NCI-H187 treated with DMSO at 0.1 percent for 48 hours (cell line): ENCODE measurements at places on chromosomes 13 and 19.

DNA sequence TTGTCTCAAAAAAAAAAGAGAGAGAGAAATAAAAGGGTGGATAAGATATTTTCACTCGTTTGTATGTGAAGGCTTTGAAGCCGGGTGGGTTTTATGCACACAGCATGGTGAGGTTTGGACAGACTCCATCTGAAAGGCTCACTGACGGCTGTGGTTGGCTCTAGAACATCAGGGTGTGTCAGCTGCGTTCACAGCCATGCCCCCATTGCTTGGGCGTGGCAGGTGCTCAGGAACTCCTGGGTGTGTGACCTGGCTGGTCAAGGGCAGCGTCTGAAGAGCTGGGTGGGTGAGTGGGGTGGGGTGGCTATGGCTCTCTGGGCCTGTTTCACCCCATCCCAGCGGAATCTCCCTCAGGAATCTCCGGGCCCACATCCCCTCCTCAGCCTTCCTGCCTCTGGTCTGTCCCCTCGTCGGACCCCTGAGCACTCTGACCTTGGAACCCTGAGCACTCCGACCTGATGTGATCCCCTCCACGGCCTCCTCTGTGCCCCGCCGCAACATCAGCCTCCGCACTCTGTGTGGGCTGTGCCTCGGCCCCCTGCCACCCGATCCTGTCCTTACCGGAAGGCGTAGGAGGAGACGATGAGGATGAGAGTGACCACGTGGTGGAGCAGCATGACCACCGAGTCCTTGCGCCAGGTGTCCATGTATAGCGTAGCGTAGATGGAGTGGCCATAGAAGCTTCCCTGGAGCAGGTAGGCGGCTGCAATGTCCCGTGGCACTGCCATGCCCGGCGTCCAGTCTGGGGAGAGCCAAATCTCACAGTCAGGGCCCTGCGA, 12.2 kb downstream of the CERS1 start:
- DNase-seq: no peak

DNA sequence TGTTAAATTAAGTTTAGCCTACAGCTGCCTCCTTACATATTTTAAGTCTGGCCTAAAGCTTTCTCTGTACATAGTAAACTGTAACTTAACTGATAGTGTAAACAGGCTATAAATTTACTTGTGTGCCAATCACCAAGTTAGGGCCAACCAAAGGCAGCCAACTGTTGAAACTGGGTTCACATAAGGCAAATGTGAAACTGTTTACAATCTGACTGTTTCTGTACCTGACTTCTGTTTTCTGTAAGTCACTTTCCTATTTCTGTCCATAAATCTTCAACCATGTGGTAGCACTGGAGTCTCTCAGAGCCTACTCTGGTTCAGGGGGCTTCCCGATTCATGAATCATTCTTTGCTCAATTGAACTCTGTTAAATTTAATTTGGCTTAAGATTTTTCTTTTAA, 103.1 kb downstream of the RAP2A start:
- no peak for DNase-seq

GRCh38 chr13:27967203-27967735, 1.8 kb downstream of the CDX2 start:
- DNase-seq: no peak

DNA sequence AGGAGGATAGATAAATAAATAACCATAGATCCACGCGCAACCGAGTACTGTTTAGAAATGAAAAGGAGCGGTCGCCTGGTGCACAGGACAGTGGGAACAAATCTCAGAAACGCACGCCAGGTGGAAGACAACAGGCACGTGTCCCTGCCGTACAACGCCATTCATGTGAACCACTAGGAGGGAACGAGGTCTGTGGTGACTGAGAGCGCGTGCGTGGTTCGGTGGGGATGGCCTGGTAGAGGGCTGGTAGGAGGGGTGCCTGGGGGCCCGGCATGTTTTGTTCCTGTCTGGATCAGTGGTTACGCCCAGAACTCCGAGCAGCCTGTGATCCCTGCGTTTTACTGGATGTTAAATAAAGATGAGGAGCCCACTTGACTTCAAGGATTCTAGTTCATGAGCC, 111.9 kb downstream of the KDM4B start:
- no peak for DNase-seq

DNA sequence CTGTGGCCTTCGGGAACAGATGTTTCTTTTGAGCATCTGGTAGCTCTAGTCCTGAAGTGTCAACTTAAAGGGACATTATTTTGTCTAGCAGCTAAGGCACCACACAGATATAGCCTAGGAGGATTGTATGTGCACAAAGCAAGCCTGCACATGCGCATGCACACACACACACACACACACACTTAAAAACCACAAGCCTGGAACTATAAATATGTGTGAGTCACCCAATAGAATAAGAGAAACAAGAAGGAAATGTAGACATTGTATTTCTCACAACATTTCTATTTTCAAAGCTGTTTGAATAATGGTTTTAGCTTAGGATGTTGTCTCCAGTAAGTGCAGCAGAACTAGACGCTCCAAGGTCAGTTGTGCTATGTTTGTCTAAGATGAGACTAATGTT, 516.5 kb downstream of the SUCLA2 start:
- DNase-seq: no peak

DNA sequence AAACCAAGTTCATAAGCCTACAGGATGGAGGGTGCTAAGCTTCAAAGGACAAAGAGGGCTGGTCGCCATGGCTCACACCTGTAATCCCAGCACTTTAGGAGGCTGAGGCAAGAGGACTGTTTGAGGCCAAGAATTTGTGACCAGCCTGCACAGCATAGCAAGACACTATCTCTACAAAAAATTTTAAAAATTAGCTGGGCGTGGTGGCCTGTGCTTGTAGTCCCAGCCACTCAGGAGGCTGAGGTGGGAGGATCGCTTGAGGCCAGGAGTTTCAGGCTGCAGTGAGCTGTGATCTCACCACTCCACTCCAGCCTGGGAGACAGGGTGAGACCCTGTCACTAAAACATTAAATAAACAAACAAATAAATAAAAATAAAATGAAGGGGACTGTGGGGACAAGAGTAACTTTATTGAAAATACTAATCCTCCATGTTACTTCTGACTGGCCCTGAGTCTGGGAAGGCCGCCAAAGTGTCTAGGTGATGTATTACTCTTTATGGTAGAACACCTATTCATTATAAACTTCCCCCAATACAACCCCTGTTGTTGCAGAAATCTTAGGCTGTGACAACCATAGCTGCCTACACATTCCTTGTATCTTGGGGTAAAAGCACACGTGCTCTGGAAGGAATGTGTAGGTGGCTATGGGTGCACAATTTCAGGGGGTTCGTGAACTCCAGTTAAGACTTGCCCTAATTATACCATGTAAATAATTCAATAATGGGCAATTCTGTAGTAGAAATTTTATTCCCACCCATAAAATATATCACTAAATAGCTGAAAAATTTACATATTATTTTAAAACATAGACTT, 14.6 kb upstream of the URAD start:
- DNase-seq: no peak

GRCh38 chr19:39205449-39205764, 1.3 kb upstream of the SYCN start:
- no peak for DNase-seq
